ENCODE measurements at places on chromosomes 5 and 9.
A peak's percentile ranks its signal among the peaks of the same experiment; 100 is the strongest.

DNA sequence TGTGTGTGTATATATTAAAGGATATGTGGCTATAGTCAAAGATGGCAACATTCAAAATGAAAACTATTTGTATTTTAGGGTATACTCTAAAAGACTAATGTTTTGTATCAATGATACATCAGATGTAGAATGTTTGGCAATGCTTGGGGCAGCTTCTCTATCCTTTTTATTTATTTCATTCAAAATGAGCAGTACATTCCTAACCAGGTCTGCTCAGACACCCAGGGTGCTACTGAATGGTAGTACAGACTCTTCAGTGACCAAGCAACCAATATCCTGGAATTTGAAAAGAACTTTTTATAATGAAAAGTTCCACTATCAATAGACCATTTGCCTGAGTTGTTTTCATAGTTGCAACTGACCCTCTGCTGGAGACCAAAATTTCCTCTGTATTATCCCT, 23.9 kb downstream of the MEGF9 start:
- no peak for DNase-seq

DNA sequence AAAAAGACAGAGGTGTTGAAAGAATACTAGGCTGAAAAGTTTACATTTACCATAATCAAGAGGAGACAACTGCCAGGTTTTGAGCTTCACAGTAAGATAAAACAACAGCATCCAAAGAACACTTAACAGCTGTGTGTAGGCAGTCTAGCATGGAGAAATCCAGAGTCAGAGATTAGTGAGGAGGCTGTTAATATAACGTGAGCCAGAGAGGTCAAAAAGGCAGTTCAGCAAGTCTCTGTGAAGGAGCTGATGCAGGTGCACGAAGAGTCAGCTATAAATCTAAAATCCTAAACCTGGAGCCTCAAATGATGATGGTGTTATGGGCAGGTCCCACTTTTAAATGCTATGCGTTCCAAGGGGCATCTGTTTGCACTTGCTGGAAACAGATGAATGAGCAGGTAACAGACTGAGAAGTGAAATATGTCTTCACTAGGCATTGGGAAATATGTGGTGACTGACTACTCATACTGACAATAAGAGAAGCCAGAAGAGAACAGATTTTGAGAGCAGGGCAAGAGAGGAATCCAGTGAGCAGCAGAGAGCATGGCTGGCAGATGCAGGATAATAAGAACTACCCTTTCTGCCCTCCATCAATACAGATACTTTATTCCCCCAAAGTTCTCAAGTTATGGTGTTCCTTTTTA, 8.7 kb downstream of the APTX start:
- DNase-seq: no peak

- no peak for DNase-seq
Measured at GRCh38 chr5:93008502-93009207, 572.4 kb downstream of the NR2F1-AS1 start.

DNA sequence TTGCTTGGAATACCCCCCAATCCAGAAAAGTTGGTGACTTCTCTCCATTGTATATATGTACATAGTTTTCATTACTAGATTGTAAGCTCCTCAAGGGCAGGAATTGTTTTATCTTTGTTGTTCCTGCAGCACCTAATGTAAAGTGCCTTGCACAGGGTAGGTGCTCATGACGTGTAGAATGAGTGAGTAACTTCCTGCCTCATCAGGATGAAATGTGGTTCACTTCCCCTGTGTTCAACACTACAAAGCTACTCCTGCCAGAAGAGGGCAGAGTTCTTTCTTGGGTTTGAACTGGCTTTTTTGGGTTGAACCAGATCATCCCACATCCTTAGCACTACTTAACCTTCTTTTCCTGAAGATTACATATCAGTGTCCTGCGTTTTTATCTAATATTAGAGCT, 23.9 kb downstream of the GTF3C4 start:
- DNase-seq: no peak

GRCh38 chr9:121699571-121700164, 48.2 kb downstream of the DAB2IP start:
- DNase-seq: no peak

DNA sequence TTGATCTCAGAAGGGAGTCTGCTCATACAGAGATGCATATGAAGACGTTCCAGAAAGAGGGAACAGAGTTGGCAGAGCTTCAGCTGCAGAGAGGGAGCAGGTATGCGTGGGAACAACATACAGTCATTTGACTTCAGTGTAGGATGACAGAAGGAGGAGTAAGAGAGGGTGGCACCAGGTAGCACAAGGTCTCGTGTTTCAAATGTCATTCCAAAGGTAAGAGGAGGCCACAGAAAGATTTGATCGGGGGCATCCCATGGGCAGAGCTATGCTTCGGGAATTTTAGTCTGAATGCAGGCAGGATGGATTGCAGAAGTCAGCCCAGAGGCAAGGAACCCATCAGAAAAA, 367.1 kb downstream of the CDK5RAP2 start:
- no peak for DNase-seq

- DNase-seq: no peak
Measured at GRCh38 chr9:99430301-99430700, 208.2 kb downstream of the SEC61B start.

GRCh38 chr9:78856781-78857180, 559.9 kb downstream of the PSAT1 start:
- no peak for DNase-seq

DNA sequence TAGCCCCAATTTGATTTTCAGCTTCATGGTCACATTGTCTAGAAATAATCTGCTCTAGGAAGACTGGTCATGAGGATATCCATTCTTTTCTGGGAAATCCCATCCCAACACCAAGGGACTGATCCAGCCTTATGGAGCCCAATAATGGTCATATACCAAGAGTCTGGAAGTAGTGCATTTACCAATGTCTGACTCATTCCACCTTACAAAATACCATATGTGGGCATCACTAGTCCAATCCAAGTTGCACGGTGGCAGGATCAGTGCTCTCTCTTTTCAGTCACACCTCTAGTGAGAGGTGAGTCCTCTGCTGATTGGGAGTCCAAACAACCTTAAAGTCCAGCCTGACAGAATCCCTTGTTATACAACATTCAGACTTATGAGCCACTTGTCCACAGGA, 73.7 kb downstream of the FEM1C start:
- DNase-seq: no peak

DNA sequence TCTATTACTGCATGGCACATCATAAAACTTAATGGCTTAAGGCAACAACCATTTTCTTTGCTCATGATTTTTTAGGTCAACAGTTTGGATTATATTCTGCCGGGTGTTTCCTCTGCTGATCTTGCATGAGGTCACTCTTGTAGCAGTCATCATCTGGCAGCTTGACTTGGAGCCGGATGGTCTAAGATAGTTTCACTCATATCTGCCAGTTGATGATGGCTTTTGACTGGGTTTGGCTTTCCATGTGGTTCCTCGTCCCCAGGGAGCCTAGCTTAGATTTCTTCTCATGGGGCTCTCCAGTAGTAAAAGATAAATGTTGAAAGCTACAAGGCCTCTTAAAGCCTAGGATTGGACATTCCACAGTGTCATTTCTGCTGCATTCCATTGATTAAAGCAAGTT, 27.4 kb downstream of the LNPEP start:
- DNase-seq: no peak

GRCh38 chr9:116280529-116280928, 126.9 kb downstream of the PAPPA start:
- no peak for DNase-seq

- no peak for DNase-seq
Measured at GRCh38 chr9:123425836-123426365, 69.9 kb downstream of the CRB2 start.

DNA sequence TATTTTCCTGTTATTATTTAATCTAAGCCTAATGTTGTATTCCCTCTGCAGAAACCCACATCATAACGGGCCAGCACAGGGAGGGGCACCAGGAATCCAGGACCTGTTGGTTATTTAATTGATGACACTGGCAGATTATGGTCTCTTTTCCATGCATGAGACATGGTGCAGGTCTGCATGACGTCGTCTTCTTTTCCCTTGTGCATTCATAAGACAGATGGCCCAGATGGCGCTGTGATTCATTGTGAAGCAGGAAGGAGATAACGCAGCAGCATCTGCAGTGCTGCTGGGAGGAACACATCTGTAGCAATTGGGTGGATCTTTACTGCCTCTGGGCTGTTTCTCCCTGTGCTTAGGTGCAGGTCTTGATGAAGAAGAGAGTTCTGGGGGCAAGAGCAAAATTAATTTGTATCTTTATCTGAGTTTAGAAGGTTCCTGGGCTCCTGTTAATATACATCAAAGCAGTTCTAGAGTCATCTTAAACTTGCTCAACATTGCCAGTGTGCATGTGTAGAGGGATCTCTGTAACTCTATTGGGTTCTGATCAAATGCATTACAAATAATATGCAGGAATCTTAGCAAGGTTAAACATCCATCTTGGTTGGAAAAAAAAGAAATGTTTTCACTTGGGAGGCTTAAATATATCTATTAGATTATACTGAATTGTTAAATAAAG, 176.1 kb downstream of the PCSK1 start:
- DNase-seq: peak; percentile 46

GRCh38 chr5:151434570-151435237, 12.7 kb upstream of the SLC36A1 start:
- no peak for DNase-seq

GRCh38 chr9:136545965-136546696, at the start of gene NOTCH1:
Gene NOTCH1 (minus strand): TSS chr9:136546048. CDS start chr9:136545786, 262 bp downstream.
- DNase-seq: peak; percentile 97

Data from posterior cingulate gyrus (tissue), 11 donors.